ENCODE measurements at places on chromosomes 13 and 19.

GRCh38 chr19:7857727-7858108 is 16.5 kb downstream of the PRR36 start:
- no peak for DNase-seq

DNA sequence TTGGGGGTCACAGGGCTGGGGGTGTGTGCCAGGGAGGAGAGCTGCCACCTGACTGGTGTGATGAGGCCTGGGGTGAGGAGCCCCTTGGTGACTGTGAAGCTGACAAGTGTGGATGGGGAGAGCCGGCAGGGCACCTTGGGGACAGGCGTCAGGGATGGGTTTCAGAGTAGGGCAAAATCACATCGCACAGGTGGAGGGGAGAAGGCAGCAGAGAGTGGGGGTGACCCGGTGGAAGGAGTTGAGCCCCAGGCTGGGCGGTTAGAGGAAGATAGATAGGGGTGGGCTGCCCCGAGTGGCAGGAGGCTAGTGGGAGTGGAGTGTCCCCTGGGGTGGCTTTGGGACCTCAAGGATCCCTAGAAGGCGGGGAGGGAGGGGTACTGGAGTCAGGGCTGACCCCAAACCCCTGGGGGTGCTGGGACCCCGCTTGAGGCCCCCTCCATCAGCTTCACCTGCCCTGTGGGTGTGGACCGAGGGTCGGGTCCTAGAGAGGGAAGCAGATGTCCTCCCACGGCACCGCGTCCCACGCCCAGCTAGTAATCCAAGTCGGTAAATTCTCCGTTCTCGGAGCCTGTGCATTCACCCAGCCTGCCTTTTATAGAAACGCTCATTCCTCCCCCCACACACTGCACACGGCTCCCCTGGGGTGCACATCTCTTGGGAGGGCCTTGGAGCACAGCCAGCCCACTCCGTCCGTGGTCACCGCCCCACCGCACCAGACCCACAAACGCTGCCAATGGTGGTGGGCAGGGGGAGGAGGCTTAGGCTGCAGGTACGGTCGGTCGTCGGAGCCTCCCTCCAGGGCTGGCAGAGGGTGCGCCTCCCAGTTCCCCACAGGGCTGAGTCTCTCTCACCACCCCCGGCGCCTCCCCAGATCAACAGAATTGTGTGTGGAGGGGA is 2.4 kb downstream of the CTXN1 start:
- no peak for DNase-seq

DNA sequence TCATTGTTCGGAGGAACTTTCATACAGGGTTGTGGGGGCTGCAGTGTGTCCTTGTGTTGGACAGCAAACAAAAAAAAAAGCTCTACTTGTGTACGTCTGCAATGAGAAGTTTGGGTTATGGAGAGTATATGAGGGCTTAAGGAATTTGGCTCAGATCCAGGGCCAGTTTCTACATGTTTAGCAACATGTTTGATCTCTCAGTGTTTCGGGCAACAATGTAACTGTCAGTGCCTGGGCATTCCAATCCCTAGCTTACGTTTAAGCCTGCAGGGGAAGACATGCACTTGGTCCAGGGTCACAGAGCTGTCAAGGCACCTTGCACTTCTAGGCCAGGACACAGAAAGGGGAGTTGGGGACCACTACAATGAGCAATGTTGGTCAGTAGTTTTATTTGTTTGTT is 13.9 kb downstream of the ZNF543 start:
- DNase-seq, result no peak

- no peak for DNase-seq
These were observed 132.5 kb upstream of the ZNF91 start for GRCh38 chr19:23527797-23528196.

- DNase-seq, result no peak
These were observed 130.6 kb downstream of the KLF5 start for GRCh38 chr13:73189362-73189761.

- no peak for DNase-seq
These were observed 391.8 kb downstream of the KLF5 start for GRCh38 chr13:73450583-73450982.

GRCh38 chr19:54255105-54255775 is 1.8 kb downstream of the LILRB5 start:
- no peak for DNase-seq

- peak; percentile 27 for DNase-seq
These were observed 556 bp downstream of the TRIP10 start for GRCh38 chr19:6739883-6740588.

- no peak for DNase-seq
These were observed at the start of gene SEMA6B for GRCh38 chr19:4559569-4559968. Gene SEMA6B, minus strand, starts transcription at chr19:4559684. Its CDS starts 1,227 bp downstream, at chr19:4558457.

DNA sequence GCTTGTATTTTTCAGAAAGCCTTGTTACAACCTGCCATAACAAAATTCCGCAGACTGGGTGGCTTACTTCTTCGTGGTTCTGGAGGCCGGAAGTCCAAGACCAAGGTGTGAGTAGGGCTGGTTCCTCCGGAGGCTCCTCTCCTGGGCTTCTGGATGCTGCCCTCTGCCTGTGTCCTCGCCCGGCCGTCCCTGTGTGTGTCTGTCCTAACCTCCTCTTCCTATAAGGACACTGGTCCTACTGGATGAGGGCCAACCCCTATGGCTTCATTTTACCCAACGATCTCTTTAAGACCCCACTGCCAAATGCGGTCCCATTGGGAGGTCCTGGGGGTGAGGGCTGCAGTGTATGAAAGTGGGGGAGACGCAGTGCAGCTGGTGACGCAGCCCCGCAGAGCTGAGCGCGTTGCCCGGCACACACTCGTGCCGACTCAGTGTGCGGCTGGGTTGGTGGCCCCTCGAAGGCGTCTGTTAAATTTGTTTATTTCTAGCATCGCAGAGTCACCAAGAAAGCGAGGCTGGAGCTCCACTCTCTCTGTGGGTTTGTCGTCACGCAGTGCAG is 116.7 kb downstream of the SOX1 start:
- DNase-seq, result no peak

GRCh38 chr19:3508771-3509535 is 2.8 kb downstream of the FZR1 start:
- no peak for DNase-seq

- no peak for DNase-seq
These were observed 22.1 kb downstream of the VASP start for GRCh38 chr19:45529420-45529785.

GRCh38 chr19:18982669-18983068 is 41.7 kb upstream of the HOMER3 start:
- DNase-seq, result no peak

GRCh38 chr13:27290715-27291114 is 20.1 kb downstream of the RASL11A start:
- no peak for DNase-seq

GRCh38 chr13:46797501-46798237 is 708 bp upstream of the ESD start:
- no peak for DNase-seq

- no peak for DNase-seq
These were observed 42.1 kb upstream of the C1QTNF9 start for GRCh38 chr13:24267274-24267673.

- no peak for DNase-seq
These were observed 414.2 kb downstream of the EFNB2 start for GRCh38 chr13:106121173-106121754.

- no peak for DNase-seq
These were observed 19.3 kb upstream of the C13orf42 start for GRCh38 chr13:51130348-51130747.

GRCh38 chr13:36163809-36164308 is 32.7 kb upstream of the DCLK1 start:
- no peak for DNase-seq

DNA sequence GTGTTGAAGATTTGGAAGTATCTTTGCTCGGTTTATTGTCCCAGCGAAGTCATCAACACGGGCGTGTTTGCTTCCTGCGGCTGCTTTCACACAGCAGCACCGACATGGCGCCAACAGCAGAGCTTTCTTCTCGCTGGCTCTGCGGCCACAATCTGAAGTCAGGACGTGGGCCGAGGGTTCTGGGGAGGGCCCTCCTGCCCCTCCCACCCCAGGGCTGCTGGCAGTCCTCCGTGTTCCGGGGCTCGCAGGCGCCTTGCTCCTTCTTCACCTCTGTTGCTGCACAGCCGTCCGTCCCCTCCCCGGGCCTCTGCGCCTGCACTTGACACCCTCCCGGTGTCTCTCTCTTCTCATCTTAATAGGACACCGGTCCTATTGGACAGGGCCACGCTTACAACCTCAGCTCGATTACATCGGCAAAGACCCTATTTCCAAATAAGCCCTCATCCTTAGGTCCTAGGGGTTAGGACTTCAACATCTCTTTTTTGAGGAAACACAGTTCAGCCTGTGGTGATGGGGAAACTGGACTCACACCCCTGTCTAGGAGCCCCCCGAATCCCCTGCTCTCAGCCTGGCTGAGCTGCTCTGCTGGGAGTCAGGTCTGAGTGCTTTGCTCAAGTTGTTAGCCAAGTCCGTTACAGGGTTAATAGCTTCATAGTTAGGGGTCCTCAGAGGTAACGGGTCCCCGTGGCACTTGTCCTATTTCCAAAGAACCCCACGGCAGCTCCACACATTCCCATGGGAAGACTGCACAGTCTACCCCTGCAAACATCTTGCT is 2.7 kb upstream of the TEX29 start:
- no peak for DNase-seq

DNA sequence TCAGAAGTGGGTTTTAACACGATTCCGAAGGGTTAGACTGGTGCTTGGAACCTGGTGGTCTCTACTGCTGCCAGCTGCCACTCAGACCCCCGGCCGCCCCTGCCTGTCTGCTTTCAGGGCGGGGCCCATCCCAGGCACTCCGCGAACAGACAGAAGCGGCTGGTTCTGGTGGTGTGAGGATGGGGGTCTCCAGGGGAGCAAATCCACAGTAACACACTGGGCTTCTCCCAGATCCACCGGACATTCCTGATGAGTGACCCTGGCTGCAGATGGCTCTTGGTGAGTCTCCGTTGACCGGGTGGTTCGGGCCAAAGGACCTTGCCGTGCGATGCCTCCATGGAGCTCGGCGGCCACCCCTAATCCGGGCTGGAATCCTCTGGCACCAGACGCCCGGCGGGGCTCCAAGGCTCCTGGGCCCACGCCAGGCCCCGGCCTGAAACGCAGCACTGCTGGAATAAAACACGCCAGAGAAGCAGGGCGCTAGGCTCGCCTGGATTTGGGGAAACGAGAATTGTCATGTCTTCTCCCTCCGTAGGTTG is 2.1 kb upstream of the PTBP1 start:
- DNase-seq, result no peak

DNA sequence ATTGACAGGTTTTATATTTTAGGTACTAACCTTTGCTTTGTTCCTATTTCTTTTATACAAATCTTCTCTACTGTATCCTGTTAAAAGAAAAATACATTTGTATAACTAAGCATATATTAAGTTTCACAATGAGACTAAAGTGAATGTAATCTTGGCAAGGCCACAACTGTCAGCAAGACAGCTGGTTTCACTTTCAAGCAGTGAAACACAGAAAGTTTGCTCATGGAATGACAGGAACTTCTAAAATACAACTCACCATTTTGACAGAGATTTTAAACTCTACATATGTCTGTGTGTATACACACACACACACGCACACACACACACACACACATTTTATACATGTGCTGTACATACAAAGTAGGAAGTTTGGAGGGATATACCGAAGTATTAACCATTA is 53.3 kb downstream of the PARP4 start:
- DNase-seq, result no peak

DNA sequence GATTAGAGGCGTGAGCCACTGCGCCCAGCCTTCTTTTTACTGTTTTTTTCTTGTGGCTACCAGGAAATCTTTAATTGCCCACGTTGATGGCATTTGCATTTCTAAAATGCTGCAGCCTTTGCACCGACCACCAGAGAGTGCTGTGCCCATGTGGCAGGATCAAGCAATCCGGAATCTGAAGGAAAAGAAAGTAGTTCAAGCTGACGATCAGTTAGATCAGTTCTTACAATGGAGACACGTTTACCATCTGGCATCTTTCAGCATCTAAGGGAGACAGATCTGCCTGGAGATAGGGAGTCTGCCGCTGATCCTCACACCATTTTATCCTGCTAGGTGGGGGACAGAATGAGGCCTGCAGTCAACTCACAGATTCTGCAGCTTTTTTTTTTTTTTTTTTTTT is 19.9 kb downstream of the TINCR start:
- DNase-seq, result no peak

- DNase-seq, result no peak
These were observed 23.1 kb downstream of the LRFN3 start for GRCh38 chr19:35959040-35959967.

DNA sequence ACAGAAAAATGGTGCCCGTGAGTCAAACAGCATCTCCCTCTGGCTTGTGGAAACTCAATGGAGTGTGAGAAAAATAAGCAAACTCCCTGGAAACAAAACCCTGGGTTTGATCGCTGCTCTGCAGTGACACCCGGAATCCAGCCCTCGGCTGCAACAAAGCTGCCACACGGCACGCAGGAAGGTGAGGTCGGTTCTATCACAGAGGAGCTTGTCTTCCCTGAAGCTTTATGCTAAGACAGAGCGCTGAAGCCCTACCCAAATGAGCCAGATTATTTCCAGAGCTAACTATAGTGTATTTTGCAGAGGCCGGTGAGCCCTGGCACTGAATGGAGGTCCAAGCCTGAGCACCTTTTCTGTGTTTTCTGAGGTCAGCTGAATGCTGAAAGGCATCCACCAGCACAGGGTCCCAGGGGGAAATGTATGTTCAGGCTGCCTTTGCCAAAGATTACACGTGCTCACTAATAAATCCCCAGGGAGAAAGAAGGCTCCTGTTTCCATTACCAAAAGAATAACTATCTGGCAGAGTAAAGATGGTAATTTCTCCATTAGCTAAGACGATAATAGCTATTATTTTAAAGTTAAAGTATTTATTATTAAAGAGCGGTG is 77.8 kb downstream of the TSHZ3 start:
- DNase-seq, result no peak

DNA sequence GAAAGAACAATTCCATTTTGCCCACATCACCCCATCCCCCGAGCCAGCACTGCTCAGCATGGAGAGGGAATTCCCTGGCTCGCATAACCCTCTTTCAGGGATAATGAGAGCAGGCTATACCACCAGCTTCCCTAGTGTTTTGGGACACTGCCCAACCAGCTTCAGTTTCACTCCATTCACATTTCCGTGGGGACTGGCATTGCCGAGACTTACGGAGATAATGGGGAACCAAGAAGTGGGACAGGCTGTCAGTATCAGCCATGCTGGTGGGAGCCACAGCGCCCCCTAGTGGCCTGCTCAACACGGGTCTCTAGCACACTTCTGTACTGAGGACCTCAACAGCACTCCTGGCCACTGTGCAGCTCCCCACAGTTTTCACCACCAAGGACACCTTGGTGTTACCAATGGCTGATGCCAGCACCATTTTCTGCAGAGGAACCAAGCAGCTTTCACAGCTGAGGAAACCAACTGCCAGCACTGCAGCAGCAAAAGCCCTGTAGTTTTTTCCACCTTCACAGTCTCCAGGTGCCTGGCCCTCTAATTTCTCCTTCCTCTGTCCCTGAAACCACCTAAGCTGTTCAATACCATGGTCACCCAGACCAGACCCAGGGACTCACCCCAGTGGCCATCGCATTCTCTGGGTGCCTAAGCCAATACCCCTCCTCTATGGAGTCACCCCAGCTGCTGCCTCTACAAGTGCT is 23.7 kb downstream of the SLC6A16 start:
- peak; percentile 79 for DNase-seq

DNA sequence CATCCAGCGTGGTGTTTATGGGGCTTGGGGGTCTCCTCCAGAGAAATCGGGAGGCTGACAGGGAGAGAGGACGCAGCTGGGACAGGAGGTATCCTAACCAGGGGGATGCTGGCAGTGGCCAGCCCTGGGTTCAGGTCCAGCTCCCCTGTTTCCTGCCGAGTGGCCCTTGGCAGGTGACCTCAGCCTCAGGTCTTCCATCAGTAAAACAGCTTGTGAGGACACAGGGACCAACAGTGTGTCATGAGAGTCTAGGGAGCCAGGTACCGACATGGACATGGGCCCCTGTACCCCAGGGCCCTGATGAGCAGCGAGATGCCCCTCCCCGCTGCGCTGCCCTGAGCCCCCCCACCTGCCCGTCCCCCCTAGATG is 19.6 kb downstream of the EVI5L start:
- DNase-seq, result no peak
